Natural killer cell (primary cell): ENCODE measurements at places on chromosomes 4 and X. TPM values are rescaled to one million over a fixed set of nuclear protein-coding genes. Genes with fewer than 3 reads are reported as not detected.

CENPVL1 gene
- not detected for total RNA-seq

CXCL11 gene
- not detected for total RNA-seq

DNA sequence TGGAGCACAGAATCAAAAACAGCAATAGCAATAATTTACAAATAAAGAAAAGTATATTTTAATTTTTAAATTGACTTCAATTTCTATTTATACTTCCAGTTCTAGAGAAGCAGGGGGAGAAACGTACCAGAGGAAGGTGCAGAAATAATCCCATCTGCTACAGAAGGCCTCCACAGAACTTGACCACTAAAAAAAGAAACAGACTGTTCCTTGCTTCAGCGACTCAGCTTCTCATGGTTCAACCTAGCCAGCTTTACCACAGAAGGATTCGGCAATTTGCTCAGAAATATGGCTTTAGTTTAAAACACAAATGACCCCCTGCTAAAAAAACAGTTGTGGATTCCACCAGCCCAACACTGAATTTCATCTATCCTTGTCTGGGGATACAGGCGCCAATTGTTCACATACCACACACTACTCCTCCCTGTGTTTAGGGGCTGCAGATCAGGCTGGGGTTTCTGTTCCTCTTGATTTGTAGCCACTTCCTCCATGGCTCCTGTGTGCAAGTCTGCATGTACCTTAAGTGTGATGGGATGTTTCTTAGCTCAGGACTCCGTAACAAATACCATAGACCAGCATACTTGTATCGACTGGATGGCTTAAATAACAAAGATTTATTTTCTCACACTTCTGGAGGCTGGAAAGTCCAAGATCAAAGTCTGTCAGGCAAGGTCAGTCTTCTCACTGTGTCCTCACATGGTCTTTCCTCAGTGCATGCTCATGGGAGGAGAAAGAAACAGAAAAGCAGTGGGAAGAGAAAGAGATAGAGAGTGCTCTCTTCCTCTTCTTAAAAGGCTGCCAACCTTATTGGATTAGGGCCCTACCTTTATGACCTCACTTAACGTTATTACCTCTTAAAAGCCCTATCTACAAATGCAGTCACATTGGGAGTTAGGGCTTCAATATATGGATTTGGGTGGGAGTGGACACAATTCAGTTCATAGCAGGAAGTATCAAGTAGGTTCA is 79.1 kb downstream of the AMOT start:
- H3K27ac ChIP-seq = no peak overlapping the region
- H3K4me1 ChIP-seq = no peaks in the 10 kb centered on the region
- H3K27me3 ChIP-seq = no peaks in the 10 kb centered on the region
- H3K36me3 ChIP-seq = no peaks in the 10 kb centered on the region
- DNase-seq = no peak

PRRG1 gene
- total RNA-seq = not detected

ADGRL3 gene
- total RNA-seq = not detected

DNA sequence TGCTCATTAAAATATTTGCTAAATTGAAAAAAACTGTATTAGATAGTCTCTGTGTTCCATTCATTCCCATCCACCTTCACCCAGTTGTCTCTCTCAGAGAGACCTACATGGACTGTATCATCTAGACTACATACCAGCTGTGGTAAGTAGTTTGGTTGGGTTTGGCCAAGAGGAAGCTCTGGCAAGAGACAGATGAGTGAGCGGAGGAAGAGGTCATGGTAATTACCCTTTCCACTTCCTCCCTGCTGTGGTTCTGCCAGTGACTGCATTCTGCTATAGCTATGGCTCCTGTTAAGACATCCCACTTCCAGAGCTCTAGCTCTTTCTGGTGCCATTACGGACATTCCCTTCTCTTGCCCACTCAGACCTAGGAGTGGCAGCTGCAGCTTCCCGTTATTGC is 239.0 kb upstream of the MID1 start:
- no peaks in the 10 kb centered on the region for H3K4me1 ChIP-seq
- H3K4me3 ChIP-seq = no peak overlapping the region
- H3K27me3 ChIP-seq = no peaks in the 10 kb centered on the region
- no peaks in the 10 kb centered on the region for H3K36me3 ChIP-seq
- no peak for DNase-seq

DNA sequence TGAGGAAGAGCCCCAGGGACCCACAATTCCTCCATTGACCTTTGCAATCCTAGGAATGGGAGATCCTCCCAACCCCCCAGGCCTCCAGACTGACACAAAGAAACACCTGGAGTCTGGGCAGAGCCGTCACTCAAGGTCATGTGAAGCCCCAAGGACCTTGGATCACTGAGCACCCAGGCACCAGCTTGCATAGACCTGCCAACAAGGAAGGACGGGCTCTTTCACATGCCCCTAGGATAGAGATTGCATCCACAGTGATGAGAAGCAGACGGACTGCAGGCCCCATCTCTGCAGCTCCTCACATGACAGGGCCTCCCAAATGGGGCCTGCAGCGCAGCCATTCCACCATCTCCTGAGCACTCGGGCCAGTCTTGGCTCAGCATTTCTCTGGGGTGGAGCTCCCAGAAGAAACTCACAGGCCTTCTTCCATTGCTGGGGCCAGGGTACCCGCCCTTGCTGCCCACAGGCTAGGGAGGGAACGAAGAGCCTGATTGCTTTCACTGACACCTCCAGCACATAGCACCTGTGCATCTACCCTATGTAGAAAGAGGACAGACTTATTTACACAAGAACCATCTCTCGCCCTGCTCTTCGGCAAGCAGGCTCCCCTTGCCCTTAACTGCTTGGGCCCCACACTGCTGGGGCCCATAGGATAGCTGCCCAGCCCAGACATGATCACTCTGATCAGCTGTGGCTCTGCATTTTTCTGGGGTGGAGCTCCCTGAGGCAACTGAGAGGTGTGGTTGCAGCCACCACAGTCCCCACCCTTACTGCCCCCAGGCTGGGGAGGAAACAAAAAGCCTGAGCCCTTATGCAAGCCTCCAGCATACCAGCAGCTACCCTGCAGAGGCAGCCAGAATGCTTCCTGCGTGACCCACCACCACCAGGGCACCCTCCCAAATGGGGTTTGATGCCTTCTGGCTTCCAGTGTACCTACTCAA is 185.7 kb upstream of the ZCCHC13 start:
- no peaks in the 10 kb centered on the region for H3K4me1 ChIP-seq
- H3K36me3 ChIP-seq = no peaks in the 10 kb centered on the region
- no peaks in the 10 kb centered on the region for H3K27me3 ChIP-seq
- no peak overlapping the region for H3K4me3 ChIP-seq
- no peak overlapping the region for H3K27ac ChIP-seq
- no peak for DNase-seq

GRCh38 chr4:177235026-177235425 is 74.6 kb upstream of the NEIL3 start:
- no peak overlapping the region for H3K4me3 ChIP-seq
- DNase-seq = no peak
- H3K36me3 ChIP-seq = no peaks in the 10 kb centered on the region
- H3K27me3 ChIP-seq = no peaks in the 10 kb centered on the region
- H3K27ac ChIP-seq = no peak overlapping the region
- H3K4me1 ChIP-seq = no peaks in the 10 kb centered on the region

DNA sequence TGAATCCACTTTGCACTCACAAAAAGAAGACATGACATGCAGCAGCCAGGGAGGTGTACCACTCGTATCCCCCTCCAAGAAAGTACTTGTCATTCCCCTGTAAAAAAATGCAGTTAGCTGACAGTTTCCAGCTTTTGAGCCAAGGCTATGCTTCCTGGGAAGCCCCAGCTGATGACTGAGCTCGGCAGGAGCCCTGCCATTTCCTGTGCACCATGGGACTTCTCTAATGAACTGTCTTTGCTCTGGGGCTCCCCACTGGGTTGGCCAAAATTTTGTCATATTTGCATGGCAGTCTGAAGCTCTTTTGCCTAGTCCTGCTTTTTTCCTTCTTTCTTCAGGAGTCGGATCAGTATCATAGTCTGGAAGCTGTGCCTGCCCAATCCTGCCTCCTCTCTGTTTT is 104.5 kb upstream of the MAOA start:
- no peaks in the 10 kb centered on the region for H3K36me3 ChIP-seq
- no peak for DNase-seq
- no peak overlapping the region for H3K27ac ChIP-seq

- peak overlapping the region; percentile 100 for H3K27ac ChIP-seq
- no peaks in the 10 kb centered on the region for H3K27me3 ChIP-seq
- peaks cover 58% of the 10 kb centered on the region for H3K4me1 ChIP-seq
- H3K4me3 ChIP-seq = no peak overlapping the region
- DNase-seq = peak; percentile 50
These were observed 12.6 kb downstream of the CA5B start for GRCh38 chrX:15750611-15751154.

GRCh38 chrX:3165808-3166207 is 124.5 kb downstream of the ARSF start:
- DNase-seq = no peak
- H3K4me1 ChIP-seq = no peaks in the 10 kb centered on the region
- no peak overlapping the region for H3K27ac ChIP-seq
- no peaks in the 10 kb centered on the region for H3K36me3 ChIP-seq
- H3K4me3 ChIP-seq = no peak overlapping the region
- H3K27me3 ChIP-seq = no peaks in the 10 kb centered on the region

SCML2 gene
- total RNA-seq = 0.41 TPM

DNA sequence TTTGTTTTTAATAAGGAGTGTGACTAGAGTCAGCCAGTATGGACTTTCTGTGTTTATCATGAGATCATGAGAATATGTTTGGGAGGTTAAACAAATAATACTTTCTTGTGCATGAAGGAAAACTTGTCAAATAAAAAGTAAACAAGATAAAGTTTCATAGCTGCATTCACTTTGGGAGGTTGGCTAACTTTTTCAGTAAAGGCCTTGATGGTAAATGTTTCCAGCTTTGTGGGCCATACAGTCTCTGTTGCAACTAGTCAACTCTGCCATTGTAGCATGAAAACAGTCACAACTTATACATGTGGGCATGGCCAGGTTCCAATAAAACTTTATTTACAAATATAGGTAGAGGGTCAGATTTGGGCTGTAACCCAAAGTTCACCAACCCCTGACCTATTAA is 150.4 kb downstream of the MID1 start:
- no peak overlapping the region for H3K4me3 ChIP-seq
- H3K27me3 ChIP-seq = no peaks in the 10 kb centered on the region
- no peak for DNase-seq
- no peaks in the 10 kb centered on the region for H3K4me1 ChIP-seq

GRCh38 chr4:3683077-3683743 is 83.0 kb upstream of the ADRA2C start:
- H3K36me3 ChIP-seq = no peaks in the 10 kb centered on the region
- no peaks in the 10 kb centered on the region for H3K4me1 ChIP-seq
- DNase-seq = no peak
- H3K27me3 ChIP-seq = no peaks in the 10 kb centered on the region

RCHY1 gene
- 45.3 TPM for total RNA-seq

DNA sequence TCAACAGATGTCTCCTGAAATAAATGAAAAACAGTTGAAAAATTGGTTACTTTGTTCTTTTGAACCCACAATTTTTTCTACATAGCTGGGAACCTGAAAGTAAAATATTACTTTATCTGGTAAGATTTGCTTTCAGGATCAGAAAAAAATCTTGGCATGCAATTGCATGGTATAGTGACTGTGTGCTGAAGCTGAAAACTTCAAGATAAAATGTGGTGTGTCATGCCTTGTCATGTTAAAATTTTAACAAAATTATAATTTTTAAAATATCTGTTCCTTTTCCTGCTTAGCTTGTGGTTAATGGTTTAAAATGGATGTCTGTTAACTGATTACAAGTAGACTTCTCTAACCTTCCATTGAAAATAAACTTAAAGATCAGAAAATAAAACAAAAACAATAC is 904.8 kb downstream of the PDHA2 start:
- no peak overlapping the region for H3K4me3 ChIP-seq
- no peaks in the 10 kb centered on the region for H3K4me1 ChIP-seq
- H3K27me3 ChIP-seq = no peaks in the 10 kb centered on the region
- no peaks in the 10 kb centered on the region for H3K36me3 ChIP-seq

- DNase-seq = no peak
- H3K4me3 ChIP-seq = no peak overlapping the region
- no peaks in the 10 kb centered on the region for H3K4me1 ChIP-seq
- H3K36me3 ChIP-seq = no peaks in the 10 kb centered on the region
- no peak overlapping the region for H3K27ac ChIP-seq
- no peaks in the 10 kb centered on the region for H3K27me3 ChIP-seq
These were observed 47.4 kb upstream of the HOPX start for GRCh38 chr4:56728512-56728911.

SFRP2 gene
- not detected for total RNA-seq

DNA sequence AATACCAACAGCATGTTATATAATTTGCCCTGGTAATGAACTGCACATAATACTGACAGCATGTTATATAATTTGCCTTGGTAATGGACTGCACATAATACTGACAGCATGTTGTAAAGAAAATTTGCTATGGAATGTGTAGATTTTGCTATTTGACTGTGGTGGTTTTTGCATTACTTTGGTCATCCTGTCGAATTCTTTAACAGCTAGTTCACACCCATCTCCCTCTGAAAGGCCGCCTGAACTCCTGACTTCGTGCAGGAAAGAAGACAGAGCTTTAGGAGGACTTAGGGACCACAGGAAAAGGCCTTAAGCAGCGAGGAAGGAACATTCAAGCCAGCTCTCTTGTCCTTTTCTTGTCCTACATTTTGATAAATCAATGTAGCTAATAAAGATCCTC is 45.2 kb upstream of the DCLK2 start:
- no peak for DNase-seq
- no peaks in the 10 kb centered on the region for H3K27me3 ChIP-seq
- H3K36me3 ChIP-seq = no peaks in the 10 kb centered on the region

GRCh38 chr4:3470244-3471097 is 7.4 kb downstream of the DOK7 start:
- H3K4me3 ChIP-seq = no peak overlapping the region
- DNase-seq = no peak
- H3K36me3 ChIP-seq = no peaks in the 10 kb centered on the region
- no peaks in the 10 kb centered on the region for H3K27me3 ChIP-seq

GUCY1A1 gene
- total RNA-seq = 5.2 TPM

ARMCX1 gene
- total RNA-seq = 0.31 TPM

GRCh38 chr4:13640149-13640940 is 12.8 kb upstream of the BOD1L1 start:
- H3K27me3 ChIP-seq = peaks cover 6% of the 10 kb centered on the region
- H3K4me3 ChIP-seq = no peak overlapping the region
- no peak overlapping the region for H3K27ac ChIP-seq

DMP1 gene
- not detected for total RNA-seq

COL25A1 gene
- total RNA-seq = not detected

CCSER1 gene
- total RNA-seq = 0.87 TPM

- no peak overlapping the region for H3K4me3 ChIP-seq
- H3K4me1 ChIP-seq = peaks cover under 1% of the 10 kb centered on the region
- no peak overlapping the region for H3K27ac ChIP-seq
- H3K27me3 ChIP-seq = no peaks in the 10 kb centered on the region
These were observed 83.1 kb downstream of the CC2D2A start for GRCh38 chr4:15552557-15553362.

GRCh38 chr4:114087596-114088230 is 108.3 kb upstream of the ARSJ start:
- no peak overlapping the region for H3K4me3 ChIP-seq
- no peak for DNase-seq
- H3K27me3 ChIP-seq = no peaks in the 10 kb centered on the region

GRCh38 chrX:76538860-76539259 is 111.3 kb downstream of the MAGEE1 start:
- H3K36me3 ChIP-seq = no peaks in the 10 kb centered on the region
- DNase-seq = no peak
- H3K27me3 ChIP-seq = no peaks in the 10 kb centered on the region
- no peaks in the 10 kb centered on the region for H3K4me1 ChIP-seq

CXCL6 gene
- not detected for total RNA-seq

RAB41 gene
- not detected for total RNA-seq

RXFP1 gene
- total RNA-seq = not detected

- H3K36me3 ChIP-seq = no peaks in the 10 kb centered on the region
- no peak overlapping the region for H3K27ac ChIP-seq
- H3K4me1 ChIP-seq = no peaks in the 10 kb centered on the region
- no peaks in the 10 kb centered on the region for H3K27me3 ChIP-seq
- no peak overlapping the region for H3K4me3 ChIP-seq
These were observed 58.9 kb upstream of the FAM9C start for GRCh38 chrX:13103188-13103913.
